ENCODE measurements at places on chromosomes 16 and 17.

GRCh38 chr16:21638573-21638975 is 13.8 kb downstream of the IGSF6 start:
- peak; percentile 31 for DNase-seq

GRCh38 chr17:15466131-15466530 is 1.3 kb downstream of the CDRT4 start:
- DNase-seq = no peak

DNA sequence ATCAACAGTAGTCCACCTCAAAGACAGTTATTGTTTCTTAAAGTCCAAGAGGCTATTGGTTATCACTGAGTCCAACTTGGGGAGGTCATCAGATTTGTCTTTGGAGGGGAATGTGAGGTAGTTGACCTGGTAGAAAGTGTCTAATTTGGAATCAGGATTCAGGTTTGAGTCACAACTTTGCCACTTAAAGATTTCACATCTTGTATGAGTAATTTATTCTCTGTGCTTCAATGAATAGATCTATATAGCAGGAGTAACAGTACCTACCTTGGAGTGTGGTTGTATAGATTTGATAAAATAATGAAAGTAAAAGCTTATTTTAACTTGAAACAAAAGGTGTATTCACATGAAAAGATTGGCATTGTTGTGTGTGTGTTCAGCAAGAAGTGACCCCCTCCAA is 119.3 kb upstream of the TBX2 start:
- DNase-seq = no peak

DNA sequence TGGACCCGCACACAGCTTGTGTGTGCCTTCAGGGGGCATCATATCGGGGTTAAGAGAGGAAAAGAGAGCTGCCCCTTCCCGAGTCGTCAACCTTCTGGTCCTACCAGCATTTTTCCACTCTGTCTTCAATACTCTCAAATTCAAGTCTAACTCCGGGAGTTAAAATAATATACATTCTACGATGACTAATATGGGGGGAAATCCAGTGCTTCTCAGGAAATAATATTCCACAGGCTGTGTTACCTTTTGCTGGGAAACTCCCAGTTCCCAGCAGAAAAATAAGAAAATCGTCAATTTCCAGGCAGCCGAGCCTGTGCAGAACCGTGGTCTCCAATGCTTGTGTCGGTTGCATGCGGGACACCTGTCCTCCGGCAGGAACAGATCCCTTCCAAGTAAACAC is 105.0 kb upstream of the FOXF1 start:
- no peak for DNase-seq

GRCh38 chr17:48593126-48593829 is at the start of gene HOXB5:
Gene HOXB5, minus strand, starts transcription at chr17:48593779. Its CDS starts 97 bp downstream, at chr17:48593682.
- no peak for DNase-seq

DNA sequence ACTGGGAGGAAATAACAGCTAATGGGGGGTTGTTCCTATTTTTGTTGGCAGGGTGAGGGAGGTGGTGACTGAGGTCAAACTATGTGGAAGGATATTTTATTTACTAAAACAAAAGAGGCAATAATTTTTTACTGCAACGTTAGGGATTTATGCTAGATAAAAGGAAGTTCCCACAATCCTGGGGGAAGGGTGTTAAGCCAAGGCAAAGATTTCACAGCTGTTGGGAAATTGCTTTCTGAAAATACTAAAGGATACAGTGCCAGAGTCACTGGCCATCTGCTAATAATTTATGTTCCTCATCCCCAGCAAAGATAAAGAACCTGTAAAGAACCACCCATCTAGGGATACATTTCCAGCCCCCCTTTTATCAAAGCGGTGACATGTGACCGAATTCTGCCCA is 756.0 kb upstream of the RBFOX1 start:
- DNase-seq = no peak

GRCh38 chr17:21345236-21345635 is 30.9 kb upstream of the KCNJ12 start:
- no peak for DNase-seq

DNA sequence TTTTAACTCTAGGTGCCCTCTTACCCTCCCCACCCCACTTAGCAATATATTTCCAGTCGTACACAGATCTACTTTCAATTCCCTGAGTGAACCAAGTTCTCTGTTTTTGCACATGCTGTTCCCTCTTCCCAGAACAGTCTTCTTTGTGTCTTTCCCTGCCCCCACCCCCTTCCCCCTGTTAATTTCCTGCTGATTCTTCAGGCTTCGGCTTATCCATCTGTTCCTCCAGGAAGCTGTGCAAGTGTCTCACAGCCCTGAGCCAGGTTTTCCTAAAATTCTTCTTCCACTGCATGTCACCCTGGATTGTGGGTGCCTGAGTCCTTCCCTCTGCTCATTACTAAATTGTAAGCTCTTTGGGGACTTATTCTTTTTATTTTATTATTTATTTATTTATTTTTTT is 12.4 kb upstream of the SPOP start:
- DNase-seq = no peak

GRCh38 chr16:65624229-65624628 is 502.4 kb upstream of the CDH11 start:
- no peak for DNase-seq

DNA sequence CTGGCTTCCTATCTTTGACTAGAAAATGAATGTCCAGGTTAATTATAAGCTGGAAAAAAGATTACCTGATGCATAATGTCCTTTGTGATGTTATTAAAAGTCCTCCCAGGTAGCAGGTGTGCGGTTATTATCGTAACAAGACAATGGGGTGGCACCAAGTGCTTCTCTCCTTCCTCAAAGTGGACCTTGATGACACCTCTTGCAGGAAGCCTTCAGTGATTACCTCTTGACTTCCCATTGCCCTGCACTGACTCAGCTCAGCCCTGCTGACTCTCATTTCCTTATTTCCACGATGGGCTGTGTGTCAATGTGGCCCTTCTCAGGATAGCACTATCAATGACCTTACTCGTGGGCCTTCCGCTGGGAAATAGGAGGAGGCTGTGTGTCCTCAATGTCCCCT is 477.4 kb upstream of the CCL2 start:
- DNase-seq = no peak

DNA sequence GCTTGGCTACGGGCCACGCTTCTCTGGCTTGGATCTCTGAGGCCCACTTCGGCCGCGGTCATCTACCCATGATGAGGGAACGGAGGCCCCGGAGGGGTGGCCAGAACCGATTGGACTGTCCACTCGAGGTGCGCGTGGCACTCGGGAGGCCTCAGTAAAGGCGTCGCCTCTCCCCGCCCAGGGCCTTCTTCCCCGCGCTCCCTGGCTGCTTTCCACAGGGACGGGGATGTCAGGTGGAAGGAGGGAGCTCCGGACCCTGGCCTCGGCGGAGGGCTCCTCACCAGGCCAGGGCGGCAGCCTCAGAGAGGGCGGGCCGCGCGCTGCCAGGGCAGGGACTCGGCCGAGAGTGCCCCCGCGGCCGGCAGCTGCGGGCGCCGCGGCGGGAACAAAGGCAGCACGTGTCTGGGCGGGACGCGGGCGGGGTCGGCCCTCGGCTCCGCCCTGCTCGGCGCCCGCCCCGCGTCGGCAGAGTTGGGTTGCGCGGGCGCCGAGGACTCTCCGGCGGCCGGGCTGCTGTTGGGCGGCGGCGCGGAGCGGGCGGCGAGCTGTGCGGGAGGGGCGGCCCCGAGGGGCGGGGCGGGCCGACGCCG is 587 bp upstream of the CDK5R1 start:
- DNase-seq = no peak

GRCh38 chr17:73397278-73397826 is 85.6 kb upstream of the CDC42EP4 start:
- no peak for DNase-seq

GRCh38 chr17:19946921-19947320 is 30.7 kb downstream of the AKAP10 start:
- DNase-seq = no peak

GRCh38 chr17:15782866-15783265 is 50.8 kb downstream of the TBC1D26 start:
- no peak for DNase-seq

GRCh38 chr17:16952401-16952800 is 19.5 kb downstream of the TNFRSF13B start:
- no peak for DNase-seq

DNA sequence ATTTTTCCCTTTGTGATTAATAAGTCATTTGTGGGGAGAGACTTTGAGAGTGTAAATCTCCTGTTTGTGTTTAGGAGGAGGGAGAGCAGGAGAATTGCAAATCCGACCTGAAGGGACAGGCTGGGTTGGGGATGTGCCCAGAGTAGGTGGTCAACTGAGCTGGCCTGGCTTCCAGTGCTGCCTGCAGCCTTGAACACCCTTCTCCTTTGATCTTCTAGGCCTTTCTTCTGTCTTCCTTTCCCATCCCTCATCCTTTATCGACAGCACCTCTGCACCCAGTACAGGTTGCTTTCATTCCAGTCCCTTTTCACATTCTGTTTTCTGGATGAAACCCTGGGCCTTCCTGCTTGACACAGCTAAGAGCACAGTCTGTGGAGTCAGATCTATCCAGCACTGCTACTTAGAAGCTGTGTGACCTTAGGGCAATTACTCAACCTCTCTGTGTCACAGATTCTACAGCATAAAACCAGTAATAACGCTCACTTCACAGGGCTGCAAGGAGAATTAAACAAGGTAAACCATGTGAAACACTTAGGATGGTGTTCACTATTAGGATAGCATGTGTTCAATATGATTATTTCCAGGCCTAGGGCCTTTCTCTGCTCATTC is 1.0 kb upstream of the CSNK2A2 start:
- no peak for DNase-seq

GRCh38 chr17:61904094-61904710 is 23.6 kb downstream of the INTS2 start:
- DNase-seq = no peak

- no peak for DNase-seq
These were observed 67.4 kb downstream of the MYO18A start for GRCh38 chr17:29112771-29113295.

GRCh38 chr16:66159987-66160386 is 206.5 kb upstream of the CDH5 start:
- no peak for DNase-seq

DNA sequence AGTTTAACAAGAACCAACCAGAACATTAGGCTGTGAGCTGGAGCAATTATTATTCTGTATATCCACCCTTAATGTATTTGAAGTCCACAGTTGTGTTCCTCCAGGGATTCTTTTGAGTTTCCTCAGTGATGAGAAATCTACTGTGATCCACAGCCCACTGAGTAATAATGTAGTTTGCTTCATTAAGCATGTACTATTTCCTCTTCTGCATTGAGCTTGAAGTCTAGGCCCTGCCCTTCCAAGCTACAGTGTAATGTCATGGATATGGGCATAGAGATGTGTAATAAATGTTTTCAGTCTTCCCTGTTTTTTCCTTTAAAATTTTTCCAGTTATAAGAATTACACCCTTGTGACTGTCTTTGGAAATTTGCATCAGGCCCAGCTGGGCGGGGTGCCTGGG is 36.4 kb upstream of the SLC12A3 start:
- DNase-seq = no peak

- no peak for DNase-seq
These were observed 1.8 kb downstream of the JPT1 start for GRCh38 chr17:75152523-75152921.

- DNase-seq = no peak
These were observed 13.8 kb upstream of the CTCF start for GRCh38 chr16:67548265-67549126.

DNA sequence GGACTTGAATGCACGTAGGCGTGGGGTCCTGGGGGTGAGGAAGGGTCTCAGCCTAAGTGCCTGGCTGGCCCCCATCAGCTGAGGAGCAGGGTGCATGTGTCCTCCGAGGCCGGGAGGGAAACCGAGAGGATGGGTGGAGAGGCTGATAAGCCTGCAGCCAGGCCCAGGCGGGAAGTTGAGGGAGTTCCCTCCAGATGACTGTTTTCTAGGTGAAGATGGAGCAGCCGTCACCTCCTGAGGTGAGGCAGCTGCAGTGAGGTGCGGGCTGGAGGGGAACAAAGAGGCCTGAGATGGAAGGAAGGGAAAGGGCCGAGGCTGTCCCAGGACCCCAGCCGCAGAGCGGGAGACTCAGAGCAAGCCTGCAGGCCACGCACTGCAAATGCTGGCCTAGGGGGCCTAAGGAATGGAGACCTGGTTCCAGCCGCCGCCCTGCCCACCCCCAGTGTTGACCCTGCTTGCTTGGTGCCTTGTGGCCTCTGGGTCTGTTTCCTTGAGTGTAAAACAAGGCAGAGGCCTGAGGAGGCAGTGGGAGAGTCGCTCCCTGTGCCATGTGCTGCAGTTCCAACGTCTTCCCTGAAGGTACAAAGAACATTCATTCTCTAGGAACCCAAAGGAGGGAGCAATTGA is 3.0 kb downstream of the PECAM1 start:
- DNase-seq = no peak

GRCh38 chr16:3057181-3058138 is 8.0 kb upstream of the IL32 start:
- no peak for DNase-seq

- DNase-seq = no peak
These were observed 1.3 kb downstream of the CIITA start for GRCh38 chr16:10878328-10878643.

DNA sequence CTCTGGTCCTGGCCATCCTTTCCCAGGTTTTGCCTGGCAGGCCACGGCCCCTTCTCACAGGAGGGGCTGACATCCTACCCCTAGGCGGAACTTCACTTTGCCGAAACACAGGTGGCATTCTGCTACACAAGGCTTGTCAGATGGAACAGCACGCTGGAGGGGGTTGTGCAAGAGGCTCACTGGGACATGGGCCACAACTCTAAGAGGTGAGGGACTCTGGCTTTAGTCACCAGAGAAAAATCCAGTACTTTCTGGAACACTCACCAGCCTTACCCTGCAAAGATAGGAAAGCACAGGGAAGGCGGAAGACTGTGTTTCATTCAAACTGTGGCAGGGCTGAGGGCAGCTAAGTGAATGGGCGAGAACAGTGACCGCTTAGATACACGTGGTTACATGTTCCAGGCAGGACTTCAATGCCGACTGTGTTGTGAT is 18.3 kb downstream of the CDC42EP4 start:
- DNase-seq = no peak

GRCh38 chr17:11001651-11002050 is 163.8 kb upstream of the PIRT start:
- DNase-seq = no peak

DNA sequence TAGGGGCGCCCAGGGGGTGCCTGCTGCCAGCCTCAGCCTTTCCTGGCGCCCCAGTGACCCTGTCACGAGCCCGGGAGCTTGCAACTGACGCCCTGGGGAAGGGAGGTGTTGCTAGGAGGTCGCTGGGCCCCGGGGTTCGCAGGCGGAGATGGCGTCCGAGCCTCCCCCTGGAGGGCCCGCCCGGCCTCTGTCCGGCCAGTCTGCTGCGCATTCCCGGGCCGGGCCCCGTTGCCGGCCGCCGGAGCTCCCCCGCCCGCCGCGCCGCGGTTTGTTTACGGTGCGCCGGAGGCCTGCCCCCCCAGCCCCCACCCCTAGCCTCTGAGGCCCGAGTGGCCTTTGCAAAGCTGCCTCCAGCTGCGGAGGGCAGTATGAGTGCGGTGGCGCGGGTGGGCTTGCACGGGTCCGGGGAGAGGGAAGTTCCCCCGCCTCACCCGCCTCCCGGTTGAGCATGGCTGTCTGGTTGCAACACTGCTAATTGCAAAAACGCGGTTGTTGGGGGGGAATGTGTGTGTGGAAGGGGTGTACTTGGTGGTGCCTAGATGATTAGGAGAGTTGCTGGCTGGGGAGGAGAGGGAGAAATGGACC is 514 bp downstream of the THRA start:
- no peak for DNase-seq
